ENCODE measurements at places on chromosomes 4 and X. TPM values are rescaled to one million over a fixed set of nuclear protein-coding genes. Genes with fewer than 3 reads are reported as not detected.

GRCh38 chr4:3343358-3343757, 50.5 kb downstream of the RGS12 start:
- DNase-seq = no peak

The TRPC5OS gene
- not detected for total RNA-seq

- DNase-seq = no peak
Measured at GRCh38 chrX:7088968-7089615, 58.4 kb upstream of the STS start.

- no peak for DNase-seq
Measured at GRCh38 chr4:124321364-124321763, 391.2 kb downstream of the ANKRD50 start.

The AR gene
- 3.3 TPM for total RNA-seq

DNA sequence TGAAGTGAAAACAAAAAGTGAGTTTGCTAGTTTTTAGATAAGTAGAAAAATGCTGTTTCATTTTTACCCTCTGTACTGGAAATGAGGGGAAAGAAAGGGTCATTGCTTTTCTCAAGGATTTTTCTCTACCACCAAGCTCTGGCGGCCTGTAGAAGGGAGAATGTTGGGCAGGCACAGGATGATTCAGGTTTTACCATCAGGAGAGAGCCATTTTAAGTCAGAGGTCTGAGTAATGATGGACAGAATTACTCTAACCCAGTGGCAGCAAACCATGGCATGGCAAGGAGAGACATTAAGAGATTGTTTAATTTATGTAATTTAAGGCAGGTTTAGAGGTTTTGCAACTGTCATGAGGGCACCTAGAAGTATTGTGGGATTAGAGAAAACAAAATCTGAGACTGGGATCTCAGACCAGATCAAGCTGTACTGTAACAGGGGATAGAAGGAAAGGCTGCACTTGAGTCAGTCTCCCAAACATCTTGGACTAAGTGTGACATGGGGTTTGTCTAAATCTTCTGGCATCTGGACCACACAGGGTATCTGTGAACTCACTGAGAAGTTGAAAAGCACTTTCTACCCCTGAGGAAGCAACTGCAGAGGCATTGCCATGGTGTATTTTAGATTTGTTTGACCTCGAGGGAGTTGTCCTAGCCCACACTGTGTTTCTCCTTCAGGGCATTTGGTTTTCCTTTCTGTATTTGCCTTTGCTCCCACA, 81.6 kb downstream of the BANK1 start:
- DNase-seq = no peak

The MFAP3L gene
- total RNA-seq = 6.8 TPM

- DNase-seq = no peak
Measured at GRCh38 chr4:56307423-56307822, 79.9 kb downstream of the AASDH start.

- DNase-seq = no peak
Measured at GRCh38 chr4:63922146-63922545, 487.1 kb downstream of the TECRL start.

DNA sequence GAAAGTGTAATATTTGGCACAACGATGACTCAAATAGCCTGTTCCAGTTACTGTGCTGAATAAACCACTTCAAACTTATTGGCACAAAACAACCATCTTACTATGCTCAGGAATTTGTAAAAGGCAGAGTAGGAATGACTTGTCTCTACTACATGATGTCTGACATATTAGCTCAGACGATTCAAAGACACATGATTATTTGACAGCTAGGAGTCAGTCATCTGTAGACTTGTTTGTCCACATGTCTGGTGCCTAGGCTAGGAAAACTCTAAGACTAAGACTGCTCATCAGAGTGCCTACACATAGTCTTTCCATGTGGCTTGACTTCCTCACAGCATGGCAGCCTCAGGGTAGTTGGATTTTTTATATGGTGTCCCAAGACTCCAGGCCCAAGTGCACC, 154.5 kb downstream of the FANCB start:
- DNase-seq = no peak

GRCh38 chr4:164977243-164978164, at the start of gene TRIM61:
TRIM61 (minus strand) TSS chr4:164977657; CDS start chr4:164970002, 7,655 bp downstream.
- no peak for DNase-seq

- DNase-seq = no peak
Measured at GRCh38 chr4:56857601-56858309, 36.3 kb upstream of the SPINK2 start.

DNA sequence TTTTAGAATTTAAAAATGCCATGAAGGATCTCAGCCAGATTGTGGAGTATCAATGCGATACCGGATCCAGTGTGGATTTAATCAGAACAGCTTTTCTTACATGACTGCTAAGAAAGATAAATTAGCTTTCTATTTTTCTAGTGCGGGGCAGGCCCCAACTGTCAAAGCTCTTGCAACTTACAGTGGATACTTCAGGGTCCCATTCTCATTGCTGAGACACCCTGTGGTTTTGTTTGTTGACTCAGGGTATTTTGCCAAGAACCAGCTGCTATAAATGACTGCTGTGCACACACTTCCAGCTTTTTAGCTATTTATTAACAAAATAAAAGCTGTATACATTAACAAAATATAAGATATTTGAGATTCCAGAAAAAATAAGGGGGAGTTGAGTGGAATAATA, 166.4 kb downstream of the DCLK2 start:
- DNase-seq = no peak

GRCh38 chr4:24240655-24241054, 343.7 kb downstream of the DHX15 start:
- no peak for DNase-seq

The PRDM5 gene
- 10.6 TPM for total RNA-seq

The C4orf50 gene
- total RNA-seq = not detected

The PAK3 gene
- total RNA-seq = 0.46 TPM

The ZNF711 gene
- total RNA-seq = 6.7 TPM

DNA sequence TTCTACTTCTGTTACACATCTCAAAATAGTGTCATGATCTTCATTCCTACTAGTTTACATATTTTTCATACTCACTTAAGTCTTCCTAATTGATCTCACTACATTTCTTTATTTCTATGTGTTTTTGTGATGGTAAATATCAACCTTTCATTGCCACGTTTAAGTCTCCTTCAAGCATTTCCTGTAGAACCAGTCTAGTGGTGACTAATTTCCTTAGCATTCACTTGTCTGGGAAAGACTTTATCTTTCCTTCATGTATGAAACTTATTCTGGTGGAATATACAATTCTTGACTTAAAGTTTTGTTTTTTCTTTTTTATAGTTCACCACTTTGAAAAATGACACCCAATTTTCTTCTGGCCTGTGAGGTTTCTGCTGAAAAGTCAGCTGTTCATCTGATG, 181.4 kb upstream of the NEIL3 start:
- DNase-seq = no peak

GRCh38 chrX:49177338-49177833, 5.7 kb downstream of the PLP2 start:
- no peak for DNase-seq

DNA sequence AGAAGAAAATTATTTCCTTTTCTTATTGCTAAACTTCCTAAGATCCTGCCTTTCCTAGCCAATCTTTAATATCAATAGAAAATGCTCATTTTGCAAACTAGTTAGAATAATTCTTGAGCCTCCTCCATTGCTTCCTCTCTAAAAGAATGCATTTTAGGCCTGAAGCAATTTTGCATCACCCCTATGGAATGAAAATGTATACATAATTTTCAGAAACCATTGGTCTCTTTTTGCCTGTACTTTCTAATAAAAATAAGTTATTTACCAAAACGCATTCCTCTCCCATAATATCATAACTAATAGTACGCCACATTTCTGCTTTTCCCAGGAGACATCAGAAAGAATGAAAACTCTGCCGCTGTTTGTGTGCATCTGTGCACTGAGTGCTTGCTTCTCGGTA, 1.7 kb downstream of the MUC7 start:
- no peak for DNase-seq

GRCh38 chr4:114384629-114385028, 214.0 kb upstream of the UGT8 start:
- DNase-seq = no peak

GRCh38 chr4:190020790-190021717, 6.0 kb downstream of the FRG2 start:
- no peak for DNase-seq

The FAM9B gene
- total RNA-seq = not detected

DNA sequence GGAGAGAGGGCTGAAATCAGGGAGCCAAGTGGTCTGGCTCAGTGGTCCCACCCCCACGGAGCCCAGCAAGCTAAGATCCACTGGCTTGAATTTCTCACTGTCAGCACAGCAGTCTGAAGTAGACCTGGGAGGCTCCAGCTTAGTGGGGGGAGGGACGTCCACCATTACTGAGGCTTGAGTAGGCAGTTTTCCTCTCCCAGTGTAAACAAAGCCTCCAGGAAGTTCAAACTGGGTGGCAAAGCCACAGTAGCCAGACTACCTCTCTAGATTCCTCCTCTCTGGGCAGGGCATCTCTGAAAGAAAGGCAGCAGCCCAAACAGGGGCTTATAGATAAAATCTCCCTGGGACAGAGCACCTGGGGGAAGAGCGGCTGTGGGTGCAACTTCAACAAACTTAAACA, 88.1 kb downstream of the NPFFR2 start:
- no peak for DNase-seq

DNA sequence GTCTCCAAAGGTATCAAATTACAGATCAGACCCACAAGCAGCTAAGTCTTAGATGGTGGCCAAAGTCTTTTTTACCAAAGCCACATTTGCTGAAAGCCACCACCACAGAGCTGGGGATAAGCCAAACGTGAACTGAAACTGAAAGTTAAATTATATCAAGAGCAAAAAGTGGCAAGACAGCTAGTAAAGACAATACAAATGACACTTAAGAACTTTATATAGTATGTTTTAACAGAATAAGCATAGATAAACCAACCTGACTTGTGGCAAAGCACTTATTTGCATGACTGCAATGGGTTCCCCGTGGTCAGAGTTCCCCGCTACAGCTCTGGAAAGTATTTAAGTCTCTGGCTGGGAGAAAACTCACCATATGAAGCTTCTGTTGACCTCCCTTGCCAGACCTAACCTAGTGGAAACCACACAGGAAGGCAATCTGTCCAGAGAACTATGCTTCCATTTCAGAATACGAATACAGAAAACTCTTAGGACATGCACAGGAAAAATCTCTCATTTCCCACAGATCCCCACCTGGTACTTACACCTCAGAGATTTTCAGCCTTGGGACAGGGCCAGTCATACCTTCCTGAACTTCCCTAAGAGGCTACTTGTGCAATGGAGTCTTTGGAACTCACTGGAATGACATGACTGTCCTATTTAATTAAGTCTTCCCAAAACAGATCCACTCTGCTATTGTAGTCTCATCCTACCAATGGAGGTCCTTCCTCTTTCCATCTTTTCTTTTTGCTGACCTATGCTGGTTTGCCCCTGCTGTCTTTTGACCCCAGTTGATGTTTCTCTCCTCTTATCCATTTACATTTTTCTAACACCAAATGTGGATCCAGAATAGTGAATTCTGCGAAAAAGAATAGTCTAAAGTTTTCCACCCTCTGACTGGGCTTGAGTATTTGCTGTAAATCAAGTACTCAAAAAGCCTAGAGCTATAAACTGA, 225.1 kb downstream of the NR3C2 start:
- no peak for DNase-seq

GRCh38 chr4:10949039-10949733, 264.6 kb upstream of the CLNK start:
- no peak for DNase-seq

GRCh38 chr4:48290146-48290772, 20.6 kb upstream of the TEC start:
- no peak for DNase-seq

- no peak for DNase-seq
Measured at GRCh38 chr4:165111906-165112367, 723 bp downstream of the TMEM192 start.

DNA sequence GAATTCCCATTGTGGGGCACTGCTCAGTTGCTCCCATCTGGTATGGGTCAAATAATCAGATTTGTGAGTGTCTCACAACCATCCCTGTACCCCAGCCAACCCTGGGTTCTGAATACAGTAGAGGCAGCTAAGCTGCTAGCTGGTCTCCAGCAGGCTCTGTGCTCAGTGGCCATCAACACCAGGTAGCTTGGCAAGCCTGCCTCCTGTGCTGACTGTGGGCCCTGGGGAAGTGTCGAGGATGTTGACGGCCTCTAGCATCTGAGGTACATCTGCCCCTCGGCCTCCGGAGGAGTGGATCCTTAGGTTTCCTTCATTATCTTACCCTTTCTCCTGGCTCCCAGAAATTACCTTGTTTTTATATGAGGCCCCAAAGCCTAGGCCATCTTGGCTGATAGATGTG, 13.3 kb downstream of the RNF4 start:
- no peak for DNase-seq

The CT45A1 gene
- not detected for total RNA-seq

DNA sequence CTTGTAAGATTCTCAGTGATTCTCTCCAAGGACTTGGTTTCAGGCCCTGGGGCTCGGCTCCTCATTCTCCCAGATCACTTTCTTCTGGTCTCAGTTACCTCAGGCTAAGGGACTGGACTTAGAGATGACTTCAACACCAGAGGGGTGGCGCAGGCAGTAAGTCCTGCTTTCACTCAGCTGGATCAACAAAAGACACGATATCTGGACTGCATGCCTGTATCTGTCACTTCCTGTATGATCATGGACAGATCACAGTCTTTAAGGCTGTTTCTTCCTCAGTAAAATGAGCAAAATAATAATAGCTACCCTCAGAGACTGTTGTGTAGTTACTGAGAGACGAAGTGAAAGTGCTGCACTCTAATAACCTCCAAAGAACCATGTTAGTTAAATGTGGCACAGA, 19.5 kb upstream of the CXCR3 start:
- DNase-seq = no peak

The SLC16A2 gene
- total RNA-seq = 18.3 TPM

DNA sequence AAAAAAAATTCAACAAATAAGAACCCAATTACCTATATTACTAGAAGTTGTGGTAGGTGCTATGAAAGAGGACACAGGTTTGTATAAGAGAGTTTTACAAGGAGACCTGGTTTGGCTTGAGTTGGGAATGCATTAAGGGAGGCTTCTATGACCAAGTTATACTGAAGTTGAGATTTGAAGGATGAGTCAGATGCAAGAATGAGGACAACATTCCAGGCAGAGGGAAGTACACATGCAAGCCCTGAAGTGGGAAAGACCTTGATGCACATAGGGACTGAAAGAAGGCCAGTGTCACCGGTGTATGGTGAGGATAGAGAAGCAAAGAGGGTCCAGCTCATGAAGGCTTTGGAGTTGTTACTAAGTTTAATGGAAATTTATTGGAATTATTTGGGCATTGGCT, 52.2 kb downstream of the ANK2 start:
- DNase-seq = no peak

GRCh38 chrX:120791013-120791643, 84.5 kb downstream of the CT47B1 start:
- no peak for DNase-seq

The H2BW2 gene
- 0.59 TPM for total RNA-seq

Measured in chondrocyte (in vitro differentiated cells).